ENCODE measurements at places on chromosomes 4 and X. TPM values are rescaled to one million over a fixed set of nuclear protein-coding genes. Genes with fewer than 3 reads are reported as not detected.

- no peak for DNase-seq
These were observed 5.8 kb downstream of the SRPX start for GRCh38 chrX:38214551-38215531.

DNA sequence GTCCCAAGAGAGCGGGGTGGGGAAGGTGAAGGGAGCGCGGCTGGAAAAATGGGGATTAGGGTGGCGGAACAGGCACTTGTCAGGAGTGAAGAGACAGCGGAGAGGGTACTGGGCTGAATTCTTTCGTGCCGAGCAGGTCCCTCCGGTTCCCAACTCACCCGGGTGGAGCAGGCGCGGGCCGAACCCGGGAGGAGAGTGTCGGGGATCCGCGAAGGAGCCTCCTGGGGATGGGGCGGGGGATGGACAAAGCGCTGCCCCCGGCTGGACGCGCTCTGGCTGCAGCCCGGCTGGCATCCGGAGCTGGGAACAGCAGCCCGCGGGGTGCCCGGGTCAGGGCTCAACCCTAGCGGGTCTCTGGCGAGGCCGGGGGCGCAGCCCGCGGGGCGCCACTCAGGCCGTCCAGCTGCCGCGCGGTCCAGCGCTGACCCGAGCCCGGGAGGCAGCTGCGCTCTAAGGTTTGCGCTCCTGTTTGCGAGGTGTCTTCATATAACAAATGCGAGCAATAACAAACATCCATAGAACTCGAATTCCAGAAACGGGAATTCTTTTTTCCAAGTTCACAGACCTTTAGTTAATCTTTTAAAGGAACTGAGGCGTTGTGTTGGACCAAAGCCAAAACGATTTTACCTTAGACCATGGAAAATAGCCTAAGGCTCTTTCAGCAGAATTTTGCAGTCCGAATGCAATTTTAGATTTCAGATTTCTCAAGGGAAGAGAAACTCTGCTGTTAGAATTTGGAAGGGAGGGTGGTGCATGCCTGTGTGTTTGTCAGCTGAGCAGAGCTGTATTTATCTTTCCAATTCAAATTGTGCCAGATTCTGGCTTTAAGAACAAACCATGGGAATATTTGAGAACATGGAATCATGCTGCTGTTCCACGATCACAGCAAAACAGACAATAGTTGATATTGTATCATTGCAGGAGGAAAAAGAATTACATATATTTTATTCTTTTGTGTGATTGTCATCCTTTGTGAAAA, 744 bp downstream of the NPY5R start:
- DNase-seq, result no peak

- no peak for DNase-seq
These were observed 243.9 kb downstream of the MAML3 start for GRCh38 chr4:139910106-139910505.

- no peak for DNase-seq
These were observed 319.1 kb downstream of the GPAT3 start for GRCh38 chr4:83855044-83855443.

DNA sequence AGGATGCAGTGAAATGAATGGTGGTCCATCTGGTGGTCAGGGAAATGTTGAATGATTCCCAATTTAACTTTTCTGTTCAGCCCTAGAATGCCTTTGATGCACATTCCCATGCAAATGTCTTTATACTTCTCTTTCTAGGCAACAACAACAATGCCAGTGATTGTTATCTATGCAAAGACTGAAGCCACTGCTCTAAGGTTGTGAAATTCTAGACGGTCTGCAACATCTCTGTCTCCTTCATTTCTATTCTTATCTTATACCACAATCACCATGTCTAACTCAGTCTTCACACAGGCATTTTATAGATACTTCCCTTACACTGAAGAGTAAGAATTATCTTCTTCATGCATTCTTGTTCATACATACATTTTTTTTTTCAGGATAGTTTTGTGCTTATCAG, 84.5 kb downstream of the HPGD start:
- no peak for DNase-seq

CCDC110 gene
- polyA plus RNA-seq, result 3.5 TPM

All from right lung (tissue), 10 donors.